ENCODE measurements at places on chromosomes 12 and 14.

- DNase-seq, result peak; percentile 26
These were observed 152.2 kb upstream of the RASSF8 start for GRCh38 chr12:25806271-25806670.

DNA sequence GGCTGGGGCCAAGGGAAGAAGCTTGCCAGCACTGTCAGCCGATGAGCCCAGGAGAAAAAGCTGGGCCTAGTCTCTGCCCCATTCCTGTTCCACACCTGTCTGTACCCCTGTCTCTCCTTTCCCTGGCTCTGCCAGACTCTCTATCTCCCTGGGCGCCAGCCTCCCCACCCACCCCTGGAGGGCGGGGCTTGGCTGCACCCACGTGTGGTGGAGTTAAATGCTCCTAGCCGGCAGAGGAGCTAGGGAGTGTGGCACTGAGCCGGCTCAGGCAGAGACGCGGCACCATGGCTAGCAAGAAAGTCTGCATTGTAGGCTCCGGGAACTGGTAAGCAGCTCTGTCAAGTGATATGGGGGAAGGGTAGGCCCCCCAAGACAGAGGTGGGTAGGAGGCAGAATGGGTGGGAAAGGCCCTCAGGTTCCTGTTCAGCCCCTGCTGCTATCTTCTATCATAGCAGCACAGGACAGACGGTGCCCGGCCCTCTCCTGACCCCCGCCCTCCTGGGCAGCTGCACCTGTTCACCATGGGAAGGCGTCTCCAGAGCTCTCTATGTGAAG is at the start of gene GPD1:
Gene GPD1, plus strand, starts transcription at position 242 of the 555 bp plus-strand sequence. Its CDS starts 43 bp downstream, at position 285.
- peak; percentile 60 for DNase-seq

GRCh38 chr14:100440207-100440631 is 117.1 kb downstream of the SLC25A47 start:
- peak; percentile 41 for DNase-seq

DNA sequence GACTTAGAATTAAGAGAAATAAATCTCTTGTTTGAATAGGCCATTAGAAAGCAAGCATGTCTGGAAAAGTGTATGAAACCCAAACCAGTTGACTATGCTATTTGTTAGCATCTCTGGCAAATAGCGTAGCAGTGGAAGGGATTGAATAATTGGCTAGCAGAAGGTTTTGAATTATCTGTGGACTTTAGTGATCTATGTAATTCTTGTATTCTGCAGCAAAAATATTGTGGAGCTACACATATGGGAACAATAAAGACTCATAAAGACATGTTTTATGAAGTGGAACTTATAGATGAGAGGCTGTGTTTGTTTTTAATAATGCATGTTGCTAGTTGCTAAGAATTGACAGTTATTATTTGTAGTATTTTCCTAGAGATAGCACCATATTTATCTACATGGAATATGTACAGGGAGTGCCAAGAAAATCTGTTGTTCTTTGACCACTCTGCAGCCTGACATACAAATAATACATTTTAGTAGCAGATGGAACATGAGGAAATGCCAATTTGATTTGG is 4.7 kb downstream of the SRGAP1 start:
- no peak for DNase-seq

DNA sequence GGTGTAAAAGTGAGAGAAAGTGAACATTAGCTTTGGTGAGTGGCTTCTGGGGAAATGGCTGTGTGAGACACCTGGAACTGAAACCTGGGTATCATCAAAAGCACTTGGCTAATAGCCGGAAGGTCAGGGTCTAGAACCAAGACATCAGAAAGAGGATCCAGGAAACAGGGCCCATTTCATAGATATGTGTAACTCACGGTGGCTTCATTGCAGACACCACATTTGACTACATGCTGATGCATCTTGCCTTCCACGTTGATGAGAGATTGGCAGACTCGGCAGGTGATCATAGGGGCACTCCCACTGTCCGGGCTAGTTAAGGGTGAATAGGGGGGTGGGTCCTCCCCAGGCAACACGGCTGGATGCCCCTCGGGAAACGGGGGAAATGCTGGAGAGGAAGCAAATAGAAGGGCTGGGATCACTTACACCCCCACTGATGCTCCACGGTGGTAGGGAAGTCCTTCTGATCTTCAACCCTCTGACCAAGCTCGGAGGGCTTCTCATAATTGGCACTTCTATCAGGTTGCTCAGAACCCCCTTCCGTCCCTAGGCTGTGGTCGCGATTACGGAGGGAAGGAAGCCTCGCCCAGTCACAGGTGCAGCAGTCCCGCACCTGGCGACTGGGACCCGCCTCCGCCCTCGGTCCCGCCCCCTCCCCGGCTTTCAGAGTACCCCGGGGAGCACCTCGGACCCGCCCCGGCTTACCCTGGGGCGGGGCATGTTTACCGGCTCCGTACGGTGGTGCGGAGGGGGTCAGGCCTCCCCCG is 593 bp downstream of the PIP4P1 start:
- DNase-seq, result peak; percentile 61

DNA sequence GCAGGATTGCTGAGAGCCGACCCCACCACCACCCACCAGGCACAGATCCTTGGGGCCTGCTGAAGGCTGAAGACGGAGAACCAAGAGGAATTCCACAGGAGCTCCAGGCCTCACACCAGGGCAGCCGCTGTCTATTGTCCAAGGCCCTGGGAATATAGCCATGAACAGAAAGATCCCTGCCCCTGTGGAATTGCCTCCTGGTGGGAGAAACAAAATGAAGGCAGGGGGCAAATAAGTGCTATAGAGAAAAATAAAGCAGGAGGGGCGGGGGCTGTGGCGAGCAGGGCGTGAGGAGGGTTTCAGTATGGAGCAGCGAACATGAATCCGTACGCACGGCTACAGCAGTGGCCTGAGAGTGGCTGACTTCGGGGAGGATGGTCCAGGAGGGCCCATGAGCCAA is 96.1 kb downstream of the EML1 start:
- no peak for DNase-seq

GRCh38 chr12:131047789-131048610 is 94.3 kb downstream of the ADGRD1 start:
- no peak for DNase-seq

DNA sequence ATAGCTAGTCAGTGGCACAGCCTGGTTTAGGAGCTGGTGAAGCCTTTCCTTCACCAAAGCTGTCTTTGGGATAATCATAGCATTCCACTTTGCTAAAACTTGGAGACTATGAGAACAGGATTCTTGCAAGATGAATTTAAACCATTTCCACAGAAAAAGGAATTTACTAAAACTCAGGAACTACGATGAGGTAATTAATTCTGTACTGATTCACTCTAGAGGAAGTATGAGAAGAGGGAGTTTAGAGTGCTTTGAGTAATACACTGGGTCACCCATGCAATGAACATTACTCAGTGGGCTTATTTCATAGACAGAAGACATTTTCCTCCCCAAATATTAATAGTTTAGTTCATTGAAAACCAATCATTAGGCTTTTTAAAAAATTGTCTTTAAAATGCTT is 73.0 kb downstream of the RMST start:
- DNase-seq, result no peak

DNA sequence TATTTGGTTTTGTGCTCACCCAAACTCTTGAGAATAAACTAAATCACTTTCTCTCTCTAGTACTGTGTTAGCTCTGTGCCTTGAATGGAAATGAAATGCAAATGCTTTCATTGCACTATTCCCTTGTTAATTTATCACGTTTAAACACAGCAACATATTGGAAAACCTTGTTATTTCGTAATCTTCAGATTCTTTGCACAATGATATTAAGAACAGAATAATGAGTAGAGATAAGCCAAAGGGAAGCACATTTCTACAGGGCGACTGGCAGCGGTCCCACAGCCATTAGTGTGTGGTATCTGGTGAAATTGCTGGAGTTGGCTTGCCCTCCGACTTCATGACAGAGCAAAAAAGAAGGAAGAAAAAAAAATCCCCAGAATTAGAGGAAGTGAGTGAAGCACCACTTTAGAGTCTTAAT is 166.1 kb upstream of the E2F7 start:
- DNase-seq, result no peak

DNA sequence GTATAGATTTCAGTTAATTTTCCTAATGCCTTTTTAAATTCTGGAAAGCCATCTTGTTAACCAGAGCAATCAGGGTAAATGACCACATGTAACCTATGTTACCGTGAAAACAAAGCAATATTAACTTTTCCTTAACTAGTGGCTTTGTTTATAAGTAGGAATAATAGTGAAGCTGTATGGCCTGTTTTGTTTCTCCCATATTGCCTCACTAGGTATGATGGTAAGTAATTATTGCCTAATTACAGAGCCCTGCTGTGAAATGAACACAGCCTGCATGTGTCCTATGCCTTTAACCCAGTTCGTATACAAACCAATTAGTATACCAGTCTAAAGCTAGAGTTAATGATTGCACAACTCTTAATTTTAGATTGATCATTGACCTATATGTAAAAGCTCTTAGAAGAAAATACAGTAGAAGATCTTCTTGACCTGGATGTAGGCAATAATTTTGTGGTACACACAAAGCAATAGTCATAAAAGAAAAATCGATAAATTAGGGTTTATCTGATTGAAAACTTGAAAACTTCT is 249.9 kb downstream of the CCDC91 start:
- no peak for DNase-seq

DNA sequence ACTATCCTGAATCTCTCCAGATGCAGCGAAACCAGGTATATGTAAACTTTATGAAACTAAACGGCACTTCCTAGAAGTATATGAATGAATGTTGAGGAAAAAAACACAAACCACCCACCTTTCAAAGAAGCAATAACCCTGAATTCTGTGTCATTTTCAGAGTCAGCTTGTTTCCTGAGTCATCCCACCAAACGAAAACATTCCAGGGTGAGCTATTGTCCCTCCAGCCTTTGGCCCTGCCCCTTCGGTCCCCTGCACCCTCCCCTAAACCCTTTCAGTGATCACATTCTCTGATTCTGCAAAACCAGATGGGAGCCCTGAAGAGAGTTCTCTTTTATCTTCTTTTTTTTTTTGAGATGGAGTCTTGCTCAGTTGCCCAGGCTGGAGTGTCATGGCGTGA is 202.6 kb upstream of the ALG10B start:
- DNase-seq, result no peak

- no peak for DNase-seq
These were observed 85.4 kb downstream of the ZFP36L1 start for GRCh38 chr14:68707482-68707881.

DNA sequence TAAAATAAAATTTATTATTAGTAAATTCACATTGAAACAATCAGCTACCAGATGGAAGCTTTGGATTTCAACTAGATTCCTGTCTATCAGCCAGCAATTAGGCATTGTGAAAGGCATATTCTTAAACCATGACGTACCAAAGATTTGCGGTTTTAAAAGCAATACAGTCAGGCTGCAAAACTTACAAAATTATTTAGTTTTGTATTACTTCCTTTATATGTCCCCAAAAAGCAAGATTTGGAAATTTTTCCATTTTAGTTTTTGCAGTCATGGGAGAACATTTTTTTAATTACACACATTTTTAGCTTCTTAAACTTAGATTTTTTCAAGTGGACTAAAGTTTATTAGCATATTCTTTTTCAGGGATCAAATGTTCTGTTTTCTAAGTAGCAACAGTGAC is 225.0 kb upstream of the KITLG start:
- DNase-seq, result no peak

GRCh38 chr12:112350593-112351592 is 31.3 kb downstream of the HECTD4 start:
- DNase-seq, result no peak

DNA sequence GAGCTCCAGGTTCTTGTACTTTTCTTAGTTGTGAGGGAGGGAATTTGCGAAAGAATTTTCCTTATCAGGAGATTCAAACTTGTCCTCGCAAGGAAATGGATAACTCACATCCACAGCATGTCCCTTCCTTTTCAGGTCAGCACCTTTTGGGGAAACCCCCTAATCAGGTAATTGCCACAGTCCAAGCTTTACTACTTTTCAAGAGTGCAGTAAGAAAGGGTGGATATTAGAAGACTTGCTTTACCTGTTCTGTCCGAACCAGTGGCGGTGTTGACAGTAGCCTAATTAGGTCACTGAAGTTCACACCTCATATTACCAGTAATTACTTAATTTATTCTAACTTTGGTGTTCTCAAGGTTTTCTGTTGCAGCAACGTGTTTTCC is 6.7 kb upstream of the C12orf50 start:
- no peak for DNase-seq

GRCh38 chr14:86217523-86217922 is 687.6 kb downstream of the FLRT2 start:
- DNase-seq, result no peak

- DNase-seq, result no peak
These were observed 6.5 kb downstream of the SPTLC2 start for GRCh38 chr14:77609922-77610321.

DNA sequence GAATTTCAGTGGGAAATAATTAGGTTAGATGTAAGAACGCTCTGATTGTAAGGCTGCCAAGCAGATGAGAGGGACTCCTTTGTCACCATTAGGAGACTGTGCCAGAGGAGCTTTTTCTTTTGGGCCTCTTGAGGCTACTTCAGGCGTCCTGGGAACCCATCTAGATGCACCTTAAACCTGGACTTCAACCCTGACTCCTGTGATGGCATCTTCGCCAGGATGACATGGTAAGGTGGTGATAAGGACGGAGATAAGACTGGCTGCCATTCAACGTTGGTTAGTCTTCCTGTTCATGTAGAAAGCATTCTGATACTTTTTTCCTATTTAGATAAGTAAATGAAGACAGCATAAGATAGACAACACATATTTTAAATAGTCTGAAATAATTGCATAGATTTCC is 36.3 kb downstream of the STK38L start:
- no peak for DNase-seq

GRCh38 chr12:55824726-55825125 is 4.7 kb downstream of the DNAJC14 start:
- peak; percentile 24 for DNase-seq

GRCh38 chr12:106584104-106585064 is 1.6 kb downstream of the RFX4 start:
- peak; percentile 20 for DNase-seq

- DNase-seq, result no peak
These were observed 118.6 kb downstream of the TRMT5 start for GRCh38 chr14:60862283-60862682.

- no peak for DNase-seq
These were observed 47.1 kb downstream of the IL31 start for GRCh38 chr12:122126713-122127597.

- no peak for DNase-seq
These were observed 30.3 kb upstream of the SMOC1 start for GRCh38 chr14:69848903-69849391.

DNA sequence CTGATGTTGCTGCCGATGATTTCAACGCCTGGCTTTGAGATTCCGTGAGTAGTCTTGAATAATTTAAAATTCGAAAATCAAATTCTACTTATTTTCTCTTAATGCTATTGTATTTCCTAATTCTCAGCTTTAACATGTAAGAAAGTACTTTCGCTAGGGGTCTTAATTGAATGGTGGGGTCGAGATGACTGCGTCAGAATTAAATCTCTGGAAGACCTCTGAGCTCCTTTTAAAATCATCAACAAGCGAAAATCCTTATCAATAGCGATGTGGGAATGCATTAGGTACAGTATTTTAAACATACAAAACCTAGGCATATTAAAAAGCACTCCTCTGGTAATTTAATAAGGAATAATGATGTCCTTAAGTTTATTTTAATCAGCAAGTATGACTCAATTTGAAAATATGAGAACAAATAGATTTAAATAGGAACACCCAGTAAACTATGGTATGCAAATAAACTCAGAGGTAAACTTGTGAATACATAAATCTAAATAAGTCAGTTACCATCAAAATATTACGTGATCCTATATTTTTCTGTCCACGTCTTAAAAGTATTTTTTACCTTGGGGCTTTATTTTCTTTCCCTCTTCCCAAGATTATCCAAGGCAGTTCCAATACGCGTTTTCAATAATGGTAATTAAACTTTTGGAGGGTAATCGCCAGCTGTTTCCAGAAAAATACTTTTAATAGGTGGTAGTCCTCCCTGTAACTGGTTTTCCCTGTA is 1.4 kb downstream of the FOXA1 start:
- no peak for DNase-seq

Measured in stimulated activated CD4-positive, alpha-beta T cell treated with anti-CD3 and anti-CD28 coated beads, Interleukin-15, amount 100 ng/mL, for 24 hours (primary cell).